NCI-H460 (cell line): ENCODE measurements at places on chromosomes 7 and 10.

GRCh38 chr10:73843261-73843660 is 31.1 kb downstream of the CAMK2G start:
- DNase-seq, result no peak

GRCh38 chr7:3616306-3616705 is 315.3 kb downstream of the SDK1 start:
- DNase-seq, result no peak

GRCh38 chr7:158404031-158404761 is 183.4 kb downstream of the PTPRN2 start:
- DNase-seq, result no peak

DNA sequence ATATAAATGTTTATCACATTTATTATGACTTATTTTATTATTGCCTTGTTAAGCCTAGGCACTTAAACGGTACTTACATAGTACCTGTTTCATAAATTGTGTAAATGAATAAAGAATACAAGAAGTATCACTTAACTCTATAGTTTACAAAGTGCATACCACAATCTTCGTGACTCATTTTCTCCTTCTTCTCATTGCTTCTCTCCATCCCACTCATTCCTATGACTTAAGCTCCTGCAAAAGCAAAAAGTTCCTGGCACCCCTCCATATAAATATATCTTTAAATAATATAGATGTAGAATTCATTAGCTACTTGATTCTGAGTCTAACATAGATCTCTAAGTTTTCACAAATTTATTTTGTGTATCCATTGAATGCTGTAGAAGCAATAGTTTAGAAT is 1382.0 kb upstream of the CELF2 start:
- DNase-seq, result no peak
